Retinal pigment epithelial cell (primary cell): ENCODE measurements at places on chromosomes 11 and 22.
A peak's percentile ranks its signal among the peaks of the same experiment; 100 is the strongest.

DNA sequence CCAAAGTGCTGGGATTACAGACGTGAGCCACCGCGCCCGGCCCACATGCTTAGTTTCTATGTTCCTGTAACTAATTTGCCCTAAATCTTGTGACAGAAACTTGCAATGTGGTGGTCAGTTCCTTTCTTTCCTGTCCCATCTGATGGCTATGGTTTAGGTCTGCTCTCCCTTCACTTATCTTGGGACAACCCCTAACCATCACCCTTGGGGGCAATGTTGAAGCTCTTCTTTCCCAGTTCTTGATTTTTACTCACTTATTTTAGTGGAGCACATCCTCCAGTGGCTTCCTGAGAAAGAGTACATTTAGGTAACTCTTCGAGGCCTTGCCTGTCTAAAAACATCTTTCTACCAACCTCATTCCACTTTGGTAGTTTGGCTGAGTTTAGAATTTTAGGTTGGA is 7.3 kb downstream of the SREBF2 start:
- no peak for DNase-seq

- peak; percentile 20 for DNase-seq
These were observed 16.4 kb upstream of the FGF4 start for GRCh38 chr11:69791276-69792180.

- no peak for DNase-seq
These were observed 908 bp downstream of the LIMK2 start for GRCh38 chr22:31212783-31213629.

- DNase-seq = no peak
These were observed 676.4 kb downstream of the DLG2 start for GRCh38 chr11:84950569-84951270.

- DNase-seq = no peak
These were observed 348.1 kb downstream of the ETS1 start for GRCh38 chr11:128239306-128239705.

DNA sequence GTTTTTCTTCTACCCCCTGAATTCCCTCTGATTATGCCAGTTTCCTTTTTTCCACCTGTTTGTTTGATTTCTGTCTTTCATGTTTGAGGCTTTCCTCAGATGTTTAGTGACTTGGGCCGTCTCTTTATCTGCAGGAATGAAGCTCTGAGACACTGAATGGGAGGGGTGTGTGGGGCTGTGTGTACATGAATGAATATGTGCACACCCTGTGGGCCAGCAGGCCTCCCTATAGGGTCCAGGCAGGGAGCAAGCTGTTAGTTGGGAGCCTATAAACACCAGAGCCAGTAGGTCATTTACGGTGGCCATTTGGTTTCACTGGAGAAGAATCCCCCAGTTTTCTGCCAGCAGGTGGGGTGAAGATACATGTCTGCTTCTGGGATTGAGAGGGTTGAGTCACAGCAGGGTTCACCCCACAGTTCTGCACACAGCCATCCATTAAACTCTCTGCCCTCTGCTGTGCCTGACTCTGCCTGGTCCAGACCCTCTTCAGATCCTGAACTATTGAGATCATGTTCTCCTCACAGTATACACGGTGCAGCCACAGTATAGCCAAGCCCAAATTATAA is 34.8 kb downstream of the BARX2 start:
- no peak for DNase-seq

GRCh38 chr22:24148266-24149197 is 32.8 kb upstream of the SUSD2 start:
- no peak for DNase-seq

DNA sequence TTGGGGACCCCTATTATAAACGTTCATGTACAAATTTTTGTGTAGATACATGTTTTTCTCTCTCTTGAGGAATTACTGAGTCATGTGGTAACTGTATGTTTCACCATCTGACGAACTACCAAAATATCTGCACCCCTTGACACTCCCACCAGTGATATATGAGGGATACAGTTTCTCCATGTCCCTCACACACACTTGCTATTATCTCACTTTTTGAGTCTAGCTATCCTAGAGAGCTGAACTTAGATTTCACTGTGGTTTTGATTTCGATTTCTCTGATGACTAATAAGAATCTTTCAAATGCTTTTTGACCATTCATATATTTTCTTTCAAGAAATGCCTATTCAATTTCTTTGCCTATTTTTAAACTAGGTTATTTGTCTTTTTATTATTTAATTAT is 200.2 kb downstream of the PGR start:
- no peak for DNase-seq

DNA sequence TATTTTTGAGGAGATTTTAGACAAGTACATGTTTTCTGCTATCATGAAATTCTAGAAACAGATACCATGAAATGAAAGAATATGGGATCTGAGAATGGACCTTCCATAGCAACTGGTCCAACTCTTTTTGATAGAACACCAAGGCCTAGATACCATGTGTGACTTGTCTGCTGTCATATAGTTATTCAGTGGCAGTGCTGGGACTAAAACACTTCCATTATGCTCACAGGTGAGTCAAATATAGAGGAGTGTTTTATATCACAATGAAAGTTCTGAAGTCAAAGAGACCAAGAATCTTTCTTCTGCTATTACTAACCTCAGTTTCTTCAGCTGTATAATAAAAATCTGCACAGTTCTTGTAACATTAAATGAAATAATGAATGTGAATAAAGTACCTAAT is 276.9 kb downstream of the DCDC1 start:
- DNase-seq = no peak

DNA sequence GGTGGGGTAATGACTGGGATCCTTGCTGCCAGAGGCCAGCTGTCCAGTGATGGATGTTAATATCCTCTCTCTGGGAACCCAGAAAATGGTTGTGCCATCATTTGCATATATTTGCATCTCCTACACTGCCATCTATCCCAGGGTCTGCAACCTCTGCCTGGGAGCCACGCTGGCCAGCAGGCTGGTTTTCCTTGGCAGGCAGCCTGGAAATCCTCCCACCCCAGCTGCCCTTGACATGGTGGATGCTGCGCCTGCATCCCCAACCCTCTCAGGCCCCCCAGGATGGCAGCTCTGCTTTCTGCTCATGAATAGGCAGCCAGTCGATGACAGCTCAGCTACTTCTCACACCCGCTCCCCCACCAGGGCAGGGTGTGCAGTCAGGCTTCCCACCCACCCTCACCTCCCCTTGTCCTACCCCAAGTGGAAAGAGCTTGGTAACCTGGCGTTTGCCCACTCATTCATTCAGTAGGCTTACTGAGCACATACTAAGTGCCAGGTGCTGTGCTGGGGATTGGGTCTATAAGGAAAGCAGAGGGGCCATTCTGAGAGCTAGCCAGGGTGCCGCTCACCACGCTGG is 202.5 kb downstream of the TRIM29 start:
- no peak for DNase-seq

GRCh38 chr22:33335611-33336279 is 277.6 kb upstream of the SYN3 start:
- no peak for DNase-seq

- DNase-seq = no peak
These were observed 14.7 kb downstream of the DRD2 start for GRCh38 chr11:113460469-113460868.

- no peak for DNase-seq
These were observed 876 bp upstream of the UBE2L6 start for GRCh38 chr11:57568330-57568766.

DNA sequence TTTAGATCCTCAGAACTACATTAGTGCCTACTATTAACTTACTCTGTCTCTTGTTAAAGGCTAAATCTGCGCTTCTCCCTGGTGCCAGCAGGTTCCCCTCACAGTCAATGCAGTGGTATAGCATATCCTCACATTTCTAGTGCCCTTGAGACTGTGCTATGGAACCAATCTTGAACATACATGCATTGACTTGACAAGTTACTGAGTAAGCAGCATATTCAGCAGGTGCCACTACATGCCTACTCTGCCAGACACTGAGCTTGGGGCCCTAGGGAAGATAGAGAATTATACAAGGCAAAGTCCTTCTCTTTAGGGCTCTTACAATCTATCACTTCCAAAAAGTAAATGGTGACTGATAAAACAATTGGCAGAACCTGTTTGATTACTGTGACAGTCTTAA is 3.2 kb downstream of the FUT4 start:
- no peak for DNase-seq

- no peak for DNase-seq
These were observed 434.7 kb downstream of the BRD1 start for GRCh38 chr22:49392841-49393510.

- DNase-seq = no peak
These were observed 153.4 kb upstream of the B3GAT1 start for GRCh38 chr11:134565343-134565891.

DNA sequence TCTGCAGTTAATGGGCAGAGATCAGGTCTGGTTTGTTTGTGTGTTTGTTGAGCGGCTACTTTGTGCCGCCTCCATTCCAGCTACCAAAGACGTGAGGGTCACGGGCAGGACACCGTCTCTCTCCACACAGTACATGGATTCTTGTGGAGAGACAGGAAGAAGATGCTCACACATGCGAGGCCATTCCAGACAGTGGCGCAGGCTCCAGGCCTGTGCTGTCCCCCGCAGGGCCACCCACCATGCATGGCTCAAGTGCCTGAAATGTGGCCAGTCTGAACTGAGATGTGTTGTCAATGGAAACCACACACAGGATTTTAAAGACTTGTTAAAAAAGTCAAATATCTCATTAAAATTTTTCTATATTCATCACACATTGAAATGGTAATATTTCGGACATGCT is 848.3 kb downstream of the TBC1D22A start:
- no peak for DNase-seq
